CD4-positive, alpha-beta T cell treated with Interleukin-2 at 100 ng/mL for 4 hours (primary cell): ENCODE measurements at places on chromosomes 12 and 14.
A peak's percentile ranks its signal among the peaks of the same experiment; 100 is the strongest.

GRCh38 chr14:32426586-32427388 is 97.7 kb downstream of the AKAP6 start:
- DNase-seq: no peak

- DNase-seq: no peak
Observed at GRCh38 chr12:3320881-3321509, 170.0 kb upstream of the PRMT8 start.

- peak; percentile 50 for DNase-seq
Observed at GRCh38 chr12:124389138-124389724, 94.3 kb downstream of the RFLNA start.

DNA sequence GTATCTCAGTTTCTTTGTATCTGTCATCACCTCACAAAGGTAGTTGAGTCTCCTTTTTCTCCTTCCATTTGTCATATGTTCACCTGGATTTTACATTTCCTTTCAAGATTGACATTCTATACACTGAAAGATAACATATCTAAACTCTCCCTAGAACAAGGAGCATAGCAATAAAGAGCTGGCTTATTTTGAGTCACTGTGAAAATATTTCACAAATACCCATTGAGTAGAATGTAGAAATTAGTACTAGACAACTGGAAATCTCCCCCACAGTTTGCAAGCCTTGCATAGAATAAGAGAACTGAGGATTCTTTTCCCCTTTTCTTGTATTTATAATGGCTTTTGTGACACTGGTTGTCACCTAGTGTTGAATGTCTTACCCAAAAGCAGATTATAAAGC is 111.2 kb downstream of the KICS2 start:
- no peak for DNase-seq

- DNase-seq: no peak
Observed at GRCh38 chr14:29380826-29381225, 546.8 kb downstream of the PRKD1 start.

- no peak for DNase-seq
Observed at GRCh38 chr12:117686911-117687377, 281.8 kb downstream of the KSR2 start.

DNA sequence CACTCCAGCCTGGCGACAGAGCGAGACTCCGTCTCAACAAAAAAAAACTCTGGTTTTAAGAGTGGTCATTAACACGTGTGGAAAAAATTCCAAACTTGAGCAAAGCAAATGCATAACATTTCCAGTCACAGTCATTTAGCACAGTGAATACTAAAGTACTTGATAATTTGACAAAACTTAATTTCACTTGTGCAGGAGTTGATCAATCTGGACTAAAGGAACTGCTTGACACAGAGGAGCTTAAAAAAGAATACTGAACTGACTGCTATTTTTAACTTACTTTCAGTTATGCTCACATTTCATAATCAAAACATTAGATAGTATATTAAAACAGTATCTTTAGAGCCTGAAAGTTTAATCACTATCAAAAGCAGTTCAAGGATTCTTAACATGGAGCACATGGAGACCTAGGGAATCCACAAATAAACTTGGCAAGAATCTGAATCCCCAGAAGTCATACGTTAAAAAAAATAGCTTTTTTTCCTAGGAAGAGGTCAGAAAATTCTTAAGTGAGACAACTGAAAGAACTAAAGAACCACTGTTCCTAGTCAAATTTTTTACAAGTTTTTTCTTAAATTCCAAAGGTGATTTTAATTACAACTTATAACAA is 7.4 kb downstream of the UBE2N start:
- no peak for DNase-seq

DNA sequence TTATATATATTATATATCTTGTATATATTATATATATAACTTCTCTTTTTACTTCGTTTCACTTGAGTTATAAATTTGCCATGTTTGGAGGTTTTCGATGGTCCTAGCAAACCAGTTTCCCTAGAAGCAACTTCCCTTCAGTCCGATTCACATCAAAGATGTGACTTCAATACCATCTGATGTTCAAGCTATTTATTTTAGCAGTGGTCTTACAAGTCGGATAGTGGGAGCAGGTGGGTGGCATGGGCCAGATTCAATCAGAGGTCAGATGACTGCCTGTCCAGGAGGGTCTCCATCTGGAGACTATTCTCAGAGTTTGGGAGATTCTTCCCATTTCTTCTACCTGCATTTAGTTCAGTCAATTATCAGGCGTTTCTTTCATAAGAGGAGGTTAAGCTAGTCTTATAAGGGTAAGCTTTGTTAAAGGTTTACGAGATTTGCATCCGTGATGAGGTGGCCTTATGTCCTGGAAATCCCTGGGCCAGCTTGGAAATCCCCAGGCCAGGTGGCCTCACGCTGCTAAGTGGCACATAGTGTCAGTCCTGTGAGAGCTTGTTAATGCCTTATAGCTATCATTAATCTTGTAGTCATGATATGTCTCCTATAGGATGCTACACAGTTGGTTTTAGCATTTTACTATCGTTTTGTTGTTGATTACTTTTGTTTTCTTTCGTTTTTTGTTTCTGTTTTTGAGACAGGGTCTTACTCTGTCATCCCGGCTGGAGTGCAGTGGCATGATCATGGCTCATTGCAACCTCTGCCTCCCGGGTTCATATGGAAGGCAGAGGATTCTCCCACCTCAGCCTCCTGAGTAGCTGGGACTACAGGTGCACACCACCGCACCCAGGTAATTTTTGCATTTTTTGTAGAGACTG is 145.8 kb downstream of the BICD1 start:
- DNase-seq: no peak

- no peak for DNase-seq
Observed at GRCh38 chr12:99618657-99619056, 28.9 kb upstream of the GARIN6 start.

GRCh38 chr12:58895053-58895452 is 25.3 kb downstream of the LRIG3 start:
- no peak for DNase-seq

- no peak for DNase-seq
Observed at GRCh38 chr12:263574-263973, 938 bp upstream of the SLC6A13 start.

- DNase-seq: no peak
Observed at GRCh38 chr12:49706351-49707127, 666 bp downstream of the FMNL3 start.

- no peak for DNase-seq
Observed at GRCh38 chr12:59234391-59234790, 314.1 kb upstream of the LRIG3 start.

DNA sequence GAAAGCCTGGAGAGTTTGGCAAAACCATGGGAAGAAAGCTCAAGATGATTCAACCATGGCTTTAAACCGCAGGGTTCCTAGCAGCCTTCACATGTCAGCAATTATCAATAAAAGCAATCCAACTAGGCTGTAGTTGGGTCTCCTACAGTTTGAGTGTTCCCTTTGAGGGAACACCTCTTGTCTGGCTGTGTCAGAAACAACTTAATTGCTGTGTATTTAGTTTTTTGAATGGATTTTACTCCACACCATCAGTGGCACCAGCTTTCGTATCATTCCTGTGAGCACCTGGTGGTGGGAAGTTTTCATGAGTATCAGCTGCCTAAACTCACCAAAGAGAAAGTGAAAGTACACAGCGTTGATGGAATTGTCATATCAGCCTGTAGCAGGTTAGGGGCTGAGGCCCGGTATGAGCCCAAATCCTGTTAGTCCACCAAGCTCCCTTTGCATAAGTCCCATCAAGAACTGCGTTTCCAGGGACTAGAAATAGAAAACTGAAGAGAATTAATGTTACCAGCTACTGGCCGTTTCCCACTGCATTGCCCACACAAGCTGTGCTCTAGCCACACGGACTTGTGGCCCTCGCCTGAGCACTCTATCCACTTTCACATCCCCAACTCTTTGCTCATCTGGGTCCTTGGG is 10.9 kb upstream of the IL26 start:
- peak; percentile 64 for DNase-seq

DNA sequence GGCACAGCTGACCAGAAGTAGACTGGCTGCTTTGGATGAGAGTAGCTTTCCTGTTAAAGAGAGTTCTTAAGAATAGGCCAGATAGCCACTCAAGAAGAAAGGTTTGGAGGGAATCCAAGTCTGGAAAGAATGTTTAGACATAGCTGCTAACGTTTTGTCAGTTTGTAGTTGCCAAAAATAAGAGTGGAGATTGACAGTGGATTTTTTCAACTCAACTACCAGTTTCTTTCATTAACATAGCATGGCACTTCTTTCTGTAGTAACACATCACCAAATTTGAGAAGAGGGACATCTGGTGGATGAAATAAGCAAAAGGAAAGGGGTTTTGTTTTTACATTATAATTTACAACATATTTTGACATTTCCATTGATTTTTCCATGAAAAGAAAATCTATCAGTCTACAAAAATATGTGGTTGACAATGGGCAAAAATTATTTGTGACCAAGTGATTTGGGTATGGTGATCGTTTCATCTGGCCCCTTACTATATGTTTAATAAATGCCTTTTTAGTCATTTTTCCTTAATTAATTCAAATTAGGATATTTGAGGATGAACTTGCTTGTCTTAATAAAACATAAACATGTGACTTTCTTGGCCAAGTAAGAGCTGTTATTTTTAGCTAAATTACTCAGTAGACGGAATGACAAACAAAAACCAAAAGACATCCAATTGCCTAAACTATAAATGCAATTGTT is 71.1 kb downstream of the PTPRR start:
- no peak for DNase-seq

- no peak for DNase-seq
Observed at GRCh38 chr12:84455598-84455997, 457.0 kb downstream of the SLC6A15 start.

- no peak for DNase-seq
Observed at GRCh38 chr12:124398578-124399227, 103.8 kb downstream of the RFLNA start.

- no peak for DNase-seq
Observed at GRCh38 chr12:23550753-23551152, 398.7 kb downstream of the SOX5 start.

DNA sequence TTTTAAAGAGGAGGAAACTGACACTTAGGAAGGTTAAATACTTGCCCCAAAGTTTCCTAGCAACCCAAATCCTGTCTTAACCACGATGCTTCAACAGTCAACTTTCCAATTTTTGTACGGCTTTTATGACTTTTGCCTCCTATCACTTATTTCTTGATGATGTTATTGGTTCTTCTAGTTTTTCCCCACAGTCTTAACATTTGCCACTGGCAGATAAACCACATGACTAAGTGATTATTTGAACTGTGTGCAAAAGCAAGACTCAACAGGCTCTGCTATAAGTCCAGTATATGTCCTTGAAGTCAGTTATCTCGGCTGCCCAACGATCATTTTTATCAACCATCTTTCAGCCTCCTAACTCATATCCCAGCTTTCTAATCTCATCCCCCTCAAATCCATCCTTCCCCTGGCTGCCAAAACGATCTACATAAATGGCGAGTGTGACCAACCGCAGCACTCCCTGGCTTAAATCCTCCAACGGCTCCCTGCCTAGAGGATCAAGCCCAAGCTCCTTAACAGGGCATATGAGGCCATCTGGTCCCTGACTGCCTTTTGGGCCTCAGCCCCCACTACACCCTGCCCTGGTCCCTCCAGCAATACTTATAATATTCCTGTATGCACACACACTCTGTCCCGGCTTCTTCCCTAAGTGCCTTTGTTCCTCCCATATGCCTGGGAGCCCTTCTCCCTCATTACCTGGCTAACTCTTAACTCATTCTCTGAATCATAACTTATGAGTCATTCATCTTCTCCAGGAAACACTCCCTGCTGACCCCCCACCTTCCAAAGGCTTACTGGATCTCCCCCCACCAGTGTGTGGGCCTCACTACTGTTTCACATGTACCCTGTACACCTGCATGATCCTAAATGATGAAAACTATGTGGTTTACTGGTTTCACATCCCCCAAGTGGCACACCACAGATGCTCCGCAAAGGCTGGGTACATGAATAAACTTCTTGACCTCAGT is 8.8 kb downstream of the VPS37B start:
- DNase-seq: peak; percentile 44

- DNase-seq: no peak
Observed at GRCh38 chr12:132700212-132700822, 10.3 kb upstream of the PGAM5 start.

DNA sequence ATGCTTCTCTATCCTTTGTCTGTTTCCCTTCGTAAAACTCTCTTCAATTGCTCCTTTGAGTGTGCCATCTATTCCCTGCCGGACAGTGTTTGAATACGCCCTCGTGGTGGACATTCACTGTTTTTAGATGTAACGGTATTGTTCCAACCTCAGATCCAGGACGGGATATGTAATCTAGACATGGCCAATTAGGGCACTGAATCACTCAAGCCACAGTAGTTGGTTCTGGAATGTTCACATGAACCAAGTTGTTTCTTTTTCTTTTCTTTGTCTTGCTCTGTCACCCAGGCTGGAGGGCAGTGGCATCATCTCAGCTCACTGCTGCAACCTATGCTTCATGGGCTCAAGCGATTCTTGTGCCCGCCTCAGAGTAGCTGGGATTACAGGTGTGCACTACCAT is 204.2 kb upstream of the PLXNC1 start:
- no peak for DNase-seq

DNA sequence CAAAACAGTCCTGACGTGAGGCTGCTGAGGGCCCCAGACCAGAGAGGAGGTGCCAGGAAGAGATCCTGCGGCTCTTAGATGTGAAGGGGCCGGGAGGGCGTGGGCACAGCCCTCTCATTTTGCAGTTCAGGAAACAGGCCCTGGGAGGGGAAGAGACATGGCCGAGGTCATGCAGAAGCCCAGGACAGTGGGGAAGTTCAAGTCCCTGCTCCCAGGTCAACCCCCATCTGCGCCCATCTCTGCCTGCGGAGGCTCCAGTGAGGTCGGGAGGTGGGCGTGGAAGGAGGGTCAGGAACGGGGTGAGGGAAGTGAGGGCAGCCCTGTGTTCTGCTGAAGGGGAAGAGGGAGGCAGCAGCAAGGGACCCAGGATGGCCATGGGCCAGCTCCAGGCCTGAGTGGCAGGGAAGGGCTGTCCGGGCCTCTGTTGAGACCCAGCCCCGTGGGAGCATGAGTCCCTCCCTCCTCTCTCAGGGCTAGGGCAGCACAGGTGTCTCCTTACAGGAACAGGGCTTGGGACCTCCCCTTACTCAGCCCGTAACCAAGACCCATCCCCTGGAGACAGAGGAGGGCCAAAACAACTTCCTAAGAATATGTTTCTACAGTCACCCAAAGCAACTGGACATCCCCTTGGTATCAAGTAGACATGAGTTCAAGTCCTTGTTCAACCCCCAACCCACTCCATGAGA is 90.8 kb downstream of the LGMN start:
- no peak for DNase-seq

DNA sequence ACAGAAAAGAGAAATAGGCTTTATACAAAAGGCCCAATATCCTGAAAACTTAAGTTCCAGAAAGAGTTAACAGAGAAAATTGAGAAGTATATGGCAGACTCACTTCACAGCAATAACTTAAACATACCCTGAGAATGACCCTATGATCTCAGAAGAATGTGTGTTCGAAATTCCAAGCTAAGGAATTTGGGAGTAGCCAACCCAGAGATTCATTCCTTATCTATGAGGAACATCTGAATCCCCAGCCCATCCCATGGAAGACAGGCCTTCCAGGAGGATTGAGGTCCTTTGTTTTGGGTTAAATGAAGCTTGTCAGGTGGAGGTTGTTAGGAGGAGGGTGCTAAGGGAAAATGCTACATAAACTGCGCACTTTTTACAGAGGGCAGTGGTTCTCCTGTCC is 7.5 kb upstream of the SAV1 start:
- DNase-seq: no peak

GRCh38 chr12:2675776-2676175 is 119.0 kb upstream of the FKBP4 start:
- DNase-seq: no peak
